Fibroblast of the aortic adventitia (primary cell): ENCODE measurements at places on chromosomes 6 and 20.
A peak's percentile ranks its signal among the peaks of the same experiment; 100 is the strongest.

GRCh38 chr6:31579119-31579505 lies 3.1 kb downstream of the LTB start:
- no peak for DNase-seq

DNA sequence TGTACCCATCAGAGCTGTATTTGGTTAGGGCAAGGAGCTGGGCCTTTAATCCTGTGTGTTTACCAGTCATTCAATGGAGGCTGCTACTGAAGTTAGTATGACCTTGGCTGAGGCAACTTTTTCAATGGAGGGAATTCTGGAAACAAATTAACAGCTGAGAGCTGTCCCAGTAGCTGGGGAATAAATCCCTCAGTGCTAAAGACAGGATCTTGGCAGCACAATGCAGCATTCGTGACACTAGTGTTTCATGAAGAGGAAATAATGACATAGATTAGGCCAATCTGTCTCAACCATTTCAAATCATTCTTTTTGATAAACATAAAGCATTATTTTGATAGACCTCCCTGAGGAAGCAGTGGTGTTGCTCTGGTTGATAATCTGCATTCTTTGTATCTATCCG lies 42.9 kb downstream of the GRM1 start:
- no peak for DNase-seq

DNA sequence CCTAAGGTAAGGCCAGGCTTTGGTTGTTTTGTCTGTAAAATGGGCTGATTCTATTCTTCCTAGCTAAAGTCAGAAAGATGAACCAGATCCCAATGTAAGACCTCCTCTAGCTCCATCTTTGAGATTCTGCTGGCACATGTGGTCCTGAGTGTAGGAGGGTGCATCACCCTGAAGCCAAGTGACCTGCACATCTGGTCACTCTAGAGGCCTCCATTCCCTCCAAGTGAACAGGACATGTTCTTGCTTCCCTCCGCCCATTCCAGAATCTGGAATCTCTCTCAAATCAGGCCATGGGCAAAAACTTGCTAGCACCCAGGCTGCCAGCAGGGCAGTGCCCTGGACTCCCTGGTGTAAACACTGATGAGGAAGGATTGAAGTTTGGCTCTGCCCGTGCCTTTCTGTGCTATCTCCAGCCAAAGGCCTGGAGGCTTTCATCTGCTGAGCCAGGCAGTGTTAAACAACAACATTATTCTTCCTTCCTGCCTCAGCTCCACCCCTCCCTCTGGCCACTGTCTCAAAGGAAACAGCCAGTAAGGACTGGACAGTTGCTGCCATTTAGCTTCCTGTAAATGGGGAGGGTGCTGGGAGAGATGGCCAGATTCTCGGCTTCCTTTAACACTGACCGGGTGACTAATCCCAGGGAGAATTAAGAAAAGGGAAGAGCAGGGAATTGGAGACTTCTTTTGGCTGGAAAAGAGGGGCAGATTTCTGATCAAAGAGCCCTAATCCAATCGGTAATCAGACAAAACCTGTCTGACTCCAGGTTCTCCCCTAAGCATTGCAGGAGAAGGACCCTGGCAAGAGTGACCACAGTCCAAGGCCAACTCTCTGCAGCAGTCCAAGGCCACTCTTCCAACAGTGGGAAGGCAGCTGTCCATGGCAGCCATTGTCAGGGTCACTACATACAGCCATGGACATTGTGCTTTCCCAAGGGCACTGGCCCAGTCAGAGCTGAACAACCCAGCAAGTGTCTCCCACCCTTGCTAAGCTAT lies 19.5 kb upstream of the ADGRF1 start:
- DNase-seq = peak; percentile 56

DNA sequence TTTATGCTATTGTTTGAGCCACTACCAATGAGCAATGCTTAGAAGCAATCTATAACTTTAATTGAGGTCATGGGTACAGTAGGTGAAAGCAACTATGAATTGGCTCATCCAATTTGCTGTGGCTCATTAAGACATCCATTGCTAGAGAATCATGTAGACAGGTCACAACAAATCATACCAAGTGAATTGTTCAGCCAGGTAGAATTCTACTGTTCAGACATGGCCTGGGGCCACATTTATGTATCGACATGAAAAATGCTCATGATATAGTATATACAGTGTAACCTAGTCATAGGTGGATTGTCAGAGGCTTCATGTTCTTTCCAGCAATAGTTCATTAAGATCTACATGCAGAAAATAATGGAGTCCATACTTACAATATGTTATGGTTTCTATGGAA lies 633.7 kb upstream of the EYS start:
- DNase-seq = no peak

- DNase-seq = no peak
Observed at GRCh38 chr6:107793191-107793590, 30.9 kb downstream of the SCML4 start.

GRCh38 chr20:40436011-40436410 lies 253.0 kb downstream of the MAFB start:
- no peak for DNase-seq

- DNase-seq = no peak
Observed at GRCh38 chr6:75114806-75115205, 91.0 kb downstream of the COL12A1 start.

GRCh38 chr6:39338397-39338796 lies 15.9 kb upstream of the KCNK16 start:
- DNase-seq = no peak

DNA sequence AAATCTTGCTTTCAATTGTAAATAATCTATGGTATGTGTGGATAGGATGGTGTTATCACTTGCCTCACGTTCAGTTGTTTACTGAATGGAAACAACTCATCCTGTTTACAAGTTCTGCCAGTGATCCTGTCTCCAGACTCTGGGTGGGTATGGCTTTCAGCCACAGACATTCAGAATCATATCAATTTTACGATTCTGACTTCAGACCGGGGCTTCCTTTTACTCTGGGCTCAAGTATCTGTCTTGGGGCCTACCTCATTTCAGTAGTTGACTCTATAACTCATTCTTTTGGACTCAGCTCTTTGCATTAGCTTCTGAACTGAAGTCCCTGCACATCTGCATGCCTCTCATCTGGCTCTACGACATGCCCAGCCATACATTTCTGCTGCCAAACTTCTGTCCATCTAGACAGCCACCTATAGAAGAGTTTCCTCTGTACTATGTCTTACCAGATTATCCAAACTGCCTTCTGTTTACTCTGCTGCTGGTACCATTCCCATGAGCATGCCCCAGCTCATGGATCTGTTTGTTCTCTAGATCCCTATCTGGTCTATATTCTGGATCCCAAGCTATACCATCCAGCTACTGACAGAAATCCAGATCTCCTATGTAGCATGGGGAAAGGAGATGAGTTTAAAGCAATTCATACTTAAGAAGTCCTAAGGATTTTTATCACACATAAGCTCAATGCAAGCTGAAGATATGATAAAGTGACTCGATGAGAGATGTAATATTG lies 34.3 kb downstream of the FYN start:
- no peak for DNase-seq

- peak; percentile 77 for DNase-seq
Observed at GRCh38 chr6:143060354-143060805, 309 bp upstream of the AIG1 start.

DNA sequence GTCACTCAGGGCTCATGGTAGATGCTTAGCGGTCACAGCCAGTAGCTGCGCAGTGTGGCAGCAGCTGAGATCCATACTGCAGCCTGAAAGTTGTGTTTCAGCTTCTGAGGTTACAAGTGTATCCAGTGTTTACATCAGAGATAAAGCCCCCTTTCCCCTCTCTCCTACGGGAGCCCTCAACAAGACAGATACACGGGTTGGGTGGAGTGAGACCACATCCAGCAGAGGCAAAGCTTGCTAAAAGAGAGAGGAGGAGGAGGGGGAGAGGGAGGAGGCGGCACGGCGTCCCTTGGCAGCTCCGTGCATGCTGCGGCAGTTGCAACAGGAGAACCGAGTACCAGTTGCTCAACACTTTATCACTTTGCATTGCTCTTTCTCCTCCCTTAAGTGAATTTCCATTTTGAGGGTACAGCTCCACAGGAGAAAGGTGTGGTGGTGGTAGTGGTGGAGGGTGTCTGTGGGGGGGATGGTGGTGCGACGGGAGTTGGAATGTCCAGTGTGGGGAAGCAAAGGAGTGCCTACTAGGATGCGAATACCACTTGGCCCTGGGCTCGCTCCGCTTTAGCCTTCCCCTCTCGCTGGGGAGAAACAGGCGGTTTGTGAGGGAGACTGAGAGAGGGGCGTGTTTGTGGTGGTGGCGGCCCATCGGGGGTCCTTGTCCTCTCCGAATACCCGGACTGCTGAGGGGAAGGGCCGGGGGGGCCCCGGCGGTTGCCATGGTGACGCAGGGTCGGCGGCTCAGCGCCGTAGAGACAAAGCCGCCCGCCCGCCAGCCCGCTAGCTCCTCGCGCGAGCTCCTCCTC lies 405 bp upstream of the RNF182 start:
- peak; percentile 38 for DNase-seq

DNA sequence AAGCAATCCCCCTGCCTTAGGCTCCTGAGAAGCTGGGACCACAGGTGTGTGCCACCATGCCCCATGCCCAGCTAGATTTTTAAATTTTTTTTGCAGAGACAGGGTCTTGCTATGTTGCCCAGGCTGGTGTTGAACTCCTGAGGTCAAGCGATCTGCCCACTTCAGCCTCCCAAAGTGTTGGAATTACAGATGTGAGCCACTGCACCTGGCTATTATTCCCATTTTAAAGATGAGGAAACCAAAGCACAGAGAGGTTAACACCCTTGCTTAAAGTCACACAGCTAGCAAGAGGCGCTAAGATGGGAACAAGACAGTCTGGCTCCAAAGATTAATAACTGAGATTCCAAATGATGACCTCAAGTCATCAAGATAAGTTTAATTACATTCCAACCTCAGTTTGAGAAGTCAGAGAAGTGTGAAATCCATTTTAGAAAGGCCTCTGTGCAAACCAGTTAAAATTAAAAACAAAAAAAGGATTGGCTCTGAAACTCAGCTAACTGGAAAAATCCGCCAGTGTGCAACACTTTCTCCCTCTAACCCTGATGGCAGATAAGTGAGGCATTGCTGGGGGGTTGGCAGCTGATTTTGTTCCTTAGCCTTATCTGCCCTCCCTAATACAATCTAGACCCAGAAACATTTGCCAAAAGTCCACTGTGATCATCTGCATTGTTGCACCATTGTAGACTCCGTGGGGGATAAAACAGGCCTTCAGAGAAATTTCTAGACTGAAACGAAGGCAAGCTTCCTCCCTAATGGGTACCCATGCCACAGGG lies 55.5 kb downstream of the CPNE5 start:
- peak; percentile 35 for DNase-seq

DNA sequence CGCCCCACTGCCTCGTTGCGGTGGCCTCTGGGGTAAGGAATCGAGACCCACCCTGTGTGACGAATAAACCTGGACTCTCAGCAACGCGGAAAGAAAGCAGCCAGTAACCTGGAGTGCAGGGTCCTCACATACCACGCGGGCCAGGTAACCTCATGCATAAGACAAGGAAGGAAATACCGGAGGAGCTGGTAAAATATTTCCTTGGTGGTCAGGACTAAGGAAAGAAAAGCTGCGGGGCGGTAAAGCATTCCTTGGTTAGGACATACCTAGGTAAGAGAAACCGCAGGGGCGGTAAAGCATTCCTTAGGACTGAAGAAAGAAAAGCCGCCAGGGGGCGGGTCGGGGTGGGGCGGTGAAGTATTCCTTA lies 80.7 kb downstream of the SYTL3 start:
- DNase-seq = no peak

GRCh38 chr6:337805-338368 lies 45.6 kb downstream of the DUSP22 start:
- no peak for DNase-seq

GRCh38 chr20:20130399-20130798 lies 78.1 kb downstream of the CFAP61 start:
- peak; percentile 4 for DNase-seq

- no peak for DNase-seq
Observed at GRCh38 chr6:33763483-33763882, 16.8 kb upstream of the IP6K3 start.

DNA sequence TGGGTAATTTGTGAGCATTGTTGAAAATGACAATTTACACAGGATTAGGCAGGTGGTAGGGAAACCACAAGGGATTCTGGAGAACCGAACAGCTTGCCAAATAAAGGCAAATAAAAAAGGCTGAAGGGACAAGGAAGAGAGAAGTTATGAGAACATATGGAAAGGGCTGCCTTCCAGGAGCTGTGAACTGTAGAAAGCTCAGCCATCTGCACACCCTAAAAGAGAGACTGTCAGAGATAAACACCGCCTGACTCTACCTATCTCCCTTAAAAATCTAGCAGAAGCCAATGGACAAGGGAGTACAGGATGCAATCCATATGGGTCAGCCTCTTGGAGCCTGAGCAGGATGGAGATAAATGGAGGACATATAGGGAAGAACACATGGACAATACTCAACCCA lies 12.7 kb upstream of the SLC17A1 start:
- DNase-seq = no peak

- DNase-seq = peak; percentile 56
Observed at GRCh38 chr6:157188213-157188612, 135.1 kb downstream of the TMEM242 start.

GRCh38 chr6:123830120-123830519 lies 26.5 kb downstream of the NKAIN2 start:
- no peak for DNase-seq

DNA sequence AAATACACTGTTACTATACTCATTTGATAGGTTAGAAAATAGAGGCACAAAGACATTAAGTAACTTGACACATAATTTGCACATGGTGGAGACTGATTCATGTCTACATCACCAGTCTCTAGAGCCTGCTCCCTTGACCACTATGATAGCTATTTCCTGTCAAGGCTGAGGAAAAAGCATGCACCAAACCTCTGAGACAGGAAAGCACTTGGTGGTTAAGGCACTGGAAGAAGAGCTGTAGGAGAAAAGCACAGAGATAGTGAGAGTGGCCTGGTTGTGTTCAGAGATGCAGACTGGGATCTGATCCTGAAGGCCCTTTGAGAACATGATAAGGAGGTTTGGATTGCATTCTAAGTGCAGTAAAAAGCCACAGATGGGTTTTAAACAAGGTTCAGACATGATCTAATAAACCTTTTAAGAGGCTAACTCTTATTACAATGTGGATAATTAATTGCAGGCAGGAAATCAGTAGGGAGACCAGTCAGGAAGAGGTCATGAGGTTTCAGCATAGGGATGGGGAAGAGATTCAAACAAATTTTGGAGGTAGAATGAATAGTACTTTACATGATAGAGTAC lies 168.9 kb downstream of the PHF3 start:
- peak; percentile 82 for DNase-seq

GRCh38 chr6:37109714-37110499 lies 60.0 kb upstream of the PIM1 start:
- no peak for DNase-seq

DNA sequence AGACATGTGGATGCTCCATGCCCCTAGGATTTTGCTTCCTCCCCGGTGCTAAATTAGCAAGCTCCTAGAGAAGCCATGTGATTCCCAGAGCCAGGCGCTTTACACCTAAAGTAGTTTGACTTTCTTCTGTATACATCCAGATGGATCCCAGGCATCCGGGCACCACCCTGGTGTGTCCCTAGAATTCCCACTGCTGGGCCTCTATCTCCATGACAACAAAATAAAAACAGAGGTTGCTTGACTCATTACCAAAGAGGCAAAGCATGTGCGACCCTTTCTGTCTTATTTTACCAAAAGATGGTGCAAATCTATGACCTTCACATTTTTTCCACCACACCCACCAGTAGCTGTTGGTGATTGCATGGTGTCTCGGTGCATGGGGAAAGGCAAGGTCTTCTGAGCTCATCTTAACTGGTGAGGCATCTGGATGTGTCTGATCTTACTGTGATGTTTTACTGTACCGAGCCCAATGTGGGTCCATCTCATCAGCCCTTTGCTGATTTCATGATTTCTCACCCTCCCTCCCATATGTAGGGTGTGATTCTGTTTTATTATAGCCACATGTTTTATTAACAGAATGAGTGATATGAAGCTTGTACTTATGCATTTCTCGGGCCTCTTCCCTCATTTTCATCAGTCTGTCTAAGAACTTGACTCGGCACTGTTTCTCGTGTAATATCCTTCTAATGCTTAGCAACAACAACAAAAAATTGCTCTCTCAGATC lies 27.4 kb upstream of the VAPB start:
- no peak for DNase-seq
